Choroid plexus epithelial cell (primary cell): ENCODE measurements at places on chromosomes 6 and 20.

- DNase-seq: no peak
Observed at GRCh38 chr6:341914-342831, 49.4 kb upstream of the IRF4 start.

DNA sequence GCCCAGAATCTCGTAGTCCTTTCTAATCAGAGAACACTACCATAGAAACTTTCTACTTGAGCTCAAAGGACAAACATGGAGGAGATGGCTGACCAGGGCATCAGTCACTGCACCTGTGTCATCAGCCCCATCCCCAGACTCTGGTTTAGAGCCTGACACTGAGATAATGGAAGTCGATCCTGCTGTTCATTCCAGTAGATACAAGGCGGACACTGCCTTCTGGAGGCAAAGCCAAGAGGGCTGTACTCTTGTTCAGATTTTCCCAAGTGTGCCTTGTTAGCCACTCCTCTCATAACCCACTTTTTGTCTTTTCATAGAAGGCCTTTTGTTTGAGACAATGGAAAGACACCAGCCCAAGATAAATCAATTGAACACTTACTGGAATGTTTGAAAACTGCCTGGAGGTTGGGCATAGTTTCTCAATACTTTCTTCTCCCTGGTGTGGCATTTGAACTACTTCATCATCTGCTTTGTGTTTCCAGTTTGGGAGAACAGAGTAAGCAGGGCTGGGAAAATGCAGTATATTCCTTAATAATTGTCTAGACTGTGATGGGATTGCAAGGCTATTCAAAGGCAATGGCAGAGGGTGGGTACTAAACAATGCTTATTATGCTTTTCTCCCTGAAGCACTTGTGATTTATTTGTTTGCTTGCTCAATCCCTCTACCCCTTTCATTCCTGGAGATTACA, 99.7 kb downstream of the CLIC5 start:
- no peak for DNase-seq

DNA sequence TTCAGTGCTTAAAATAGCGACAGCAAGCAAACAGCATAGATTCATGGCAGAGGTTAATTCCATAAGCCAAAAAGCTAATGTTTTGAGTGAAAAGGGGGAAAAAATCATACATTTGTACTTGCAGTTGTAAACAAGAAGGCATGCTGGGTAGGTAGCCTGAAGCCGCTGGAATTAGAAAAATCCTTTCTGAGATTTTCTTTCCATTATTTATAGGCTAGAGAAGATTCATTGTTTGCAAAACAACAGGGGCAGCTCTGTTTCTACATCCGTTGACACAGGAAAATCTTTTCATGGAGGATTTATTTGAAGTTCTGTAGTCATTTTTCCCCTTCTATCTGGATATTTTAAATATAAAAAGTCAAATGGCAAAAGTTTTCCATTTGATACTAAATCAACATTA, 843.9 kb downstream of the QKI start:
- no peak for DNase-seq

- no peak for DNase-seq
Observed at GRCh38 chr6:6596529-6597328, 8.2 kb downstream of the LY86 start.

GRCh38 chr20:19129976-19130612, 82.3 kb upstream of the SLC24A3 start:
- no peak for DNase-seq

DNA sequence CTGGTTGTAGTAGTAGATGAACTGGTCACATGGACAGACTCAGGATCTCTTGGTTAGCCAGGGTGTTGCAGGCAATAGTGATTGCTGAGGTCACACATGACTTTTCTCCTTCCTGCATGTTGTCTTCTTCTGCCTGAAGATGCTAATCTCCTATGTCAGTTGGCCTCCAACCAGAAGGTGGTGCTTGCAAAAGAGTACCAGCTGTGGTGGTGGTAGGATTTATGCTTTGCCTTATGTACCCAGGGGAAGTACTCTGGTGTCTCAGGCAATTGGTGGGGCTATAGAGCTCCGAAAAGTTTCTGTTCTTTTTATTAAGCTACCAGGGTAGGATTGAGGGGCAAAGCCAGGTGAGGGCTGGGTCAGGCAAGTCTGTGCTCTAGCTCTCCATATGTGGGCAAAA, 98.5 kb downstream of the CARMIL1 start:
- no peak for DNase-seq

- DNase-seq: no peak
Observed at GRCh38 chr6:5754904-5755303, 251.8 kb downstream of the NRN1 start.

- peak; percentile 80 for DNase-seq
Observed at GRCh38 chr6:15413466-15414234, 167.8 kb downstream of the JARID2 start.

- DNase-seq: peak; percentile 91
Observed at GRCh38 chr6:110484321-110484720, 7.9 kb upstream of the SLC22A16 start.

- DNase-seq: no peak
Observed at GRCh38 chr6:79756496-79756895, 125.4 kb downstream of the SH3BGRL2 start.

DNA sequence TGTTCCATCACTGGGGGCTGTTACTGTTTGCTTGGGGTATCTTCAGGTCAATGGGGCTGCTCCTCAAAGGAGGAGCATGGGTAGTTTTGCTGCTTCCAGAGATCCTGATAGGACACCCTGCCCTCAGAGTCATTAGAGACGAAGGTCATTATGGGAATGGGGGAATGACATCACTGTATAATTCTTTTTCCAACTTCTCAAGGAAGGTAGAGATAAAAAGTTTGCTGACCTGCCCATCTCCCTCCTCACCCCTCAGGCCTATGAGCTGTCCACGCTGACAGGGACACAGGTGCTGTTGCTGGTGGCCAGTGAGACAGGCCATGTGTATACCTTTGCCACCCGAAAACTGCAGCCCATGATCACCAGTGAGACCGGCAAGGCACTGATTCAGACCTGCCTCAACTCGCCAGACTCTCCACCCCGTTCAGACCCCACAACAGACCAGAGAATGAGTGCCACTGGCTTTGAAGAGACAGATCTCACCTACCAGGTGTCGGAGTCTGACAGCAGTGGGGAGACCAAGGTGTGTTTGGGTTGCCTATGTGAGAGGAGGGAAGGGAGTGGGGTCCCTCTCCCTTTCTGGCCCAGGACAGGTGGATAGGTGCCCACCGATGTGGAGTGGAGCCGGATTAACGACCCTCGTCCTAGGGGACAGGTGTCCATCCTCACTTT, 2.7 kb downstream of the SRF start:
- no peak for DNase-seq

DNA sequence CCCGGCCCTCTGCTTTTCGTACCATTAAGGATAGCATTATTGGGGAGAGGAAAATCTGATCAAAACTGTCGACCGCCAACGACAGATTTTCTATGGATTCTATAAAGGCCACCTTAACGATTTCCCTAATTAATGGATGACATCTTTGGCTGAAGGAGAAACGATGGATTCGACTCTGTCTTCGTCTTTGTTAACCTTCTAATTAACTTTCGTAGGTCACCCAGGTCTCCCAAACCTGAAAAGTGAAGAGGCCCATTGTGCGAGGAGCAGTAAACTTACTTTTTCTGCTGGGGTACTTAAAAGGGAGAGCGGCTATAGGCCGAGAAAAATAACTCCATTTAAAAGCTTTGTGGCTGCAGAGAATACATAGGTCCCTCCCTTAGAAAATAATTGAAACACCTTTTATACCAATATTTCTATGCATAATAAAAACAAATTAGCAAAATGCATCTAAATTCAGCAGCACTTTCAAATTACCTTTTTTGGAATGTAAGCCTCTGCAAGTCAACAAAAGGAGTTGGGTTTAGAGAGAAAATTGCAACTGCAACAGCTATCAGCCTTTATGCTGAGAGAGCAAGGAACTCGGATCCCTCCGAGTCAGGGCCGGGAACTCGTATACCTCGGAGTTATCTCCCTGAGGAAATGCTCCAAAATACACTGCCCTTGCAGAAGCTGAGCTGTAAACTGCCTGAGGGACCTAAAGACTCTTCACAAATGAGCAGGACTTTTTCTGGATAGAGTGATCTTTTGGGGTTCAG, 31.4 kb upstream of the NR2E1 start:
- no peak for DNase-seq

- peak; percentile 47 for DNase-seq
Observed at GRCh38 chr6:11215773-11216172, 16.7 kb downstream of the NEDD9 start.

GRCh38 chr20:37375227-37375626, 29.3 kb downstream of the SRC start:
- no peak for DNase-seq
